OCI-LY7 (cell line): ENCODE measurements at places on chromosomes 1 and 21. TPM values are rescaled to one million over a fixed set of nuclear protein-coding genes. Genes with fewer than 3 reads are reported as not detected.
A peak's percentile ranks its signal among the peaks of the same experiment; 100 is the strongest.

GRCh38 chr21:39082656-39083376 lies 100.4 kb downstream of the PSMG1 start:
- peak; percentile 48 for DNase-seq

- DNase-seq: peak; percentile 67
Observed at GRCh38 chr1:13732971-13733667, 33.1 kb downstream of the PRDM2 start.

- no peak for DNase-seq
Observed at GRCh38 chr1:167186771-167187170, 33.9 kb upstream of the POU2F1 start.

DNA sequence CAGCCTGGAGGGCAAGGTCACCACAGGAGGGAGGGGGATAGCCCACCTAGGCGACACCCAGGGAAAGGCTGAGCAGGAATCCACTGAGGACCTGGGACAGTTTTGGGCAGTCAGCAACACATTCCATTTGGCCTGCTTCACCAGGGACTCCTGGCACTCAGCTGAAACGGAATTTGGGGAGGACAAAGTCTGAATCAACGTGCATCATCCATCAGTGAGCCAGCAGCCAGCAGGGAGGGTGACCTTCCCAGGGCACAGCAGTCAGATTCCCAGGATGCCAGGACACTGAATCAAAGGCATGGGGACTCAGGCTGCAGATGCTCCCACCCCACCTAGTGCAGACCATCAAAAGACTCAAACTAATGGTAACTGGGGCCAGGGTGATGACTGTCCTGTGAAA lies 4.6 kb downstream of the SH3BP5L start:
- DNase-seq: no peak

DNA sequence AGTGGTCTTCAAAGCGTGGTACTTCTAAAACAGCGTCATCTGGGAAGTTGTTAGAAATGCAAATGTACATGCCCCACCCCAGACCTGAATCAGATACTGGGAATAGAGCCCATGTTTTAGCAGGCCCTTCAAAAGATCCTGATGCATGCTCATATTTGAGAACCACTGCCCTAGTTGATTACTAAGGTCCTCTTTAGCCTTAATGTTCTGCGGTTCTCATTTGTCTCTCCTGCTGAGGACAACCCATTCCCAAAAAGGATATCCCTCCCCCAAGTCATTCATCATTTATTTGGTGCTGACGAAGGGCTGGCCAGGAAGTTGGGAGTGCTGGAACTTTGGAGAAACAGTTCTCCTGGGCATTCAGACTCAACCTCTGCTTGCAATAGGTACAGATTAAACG lies 92.4 kb upstream of the RALGPS2 start:
- DNase-seq: no peak

- DNase-seq: no peak
Observed at GRCh38 chr1:192974701-192975100, 84.5 kb downstream of the UCHL5 start.

DNA sequence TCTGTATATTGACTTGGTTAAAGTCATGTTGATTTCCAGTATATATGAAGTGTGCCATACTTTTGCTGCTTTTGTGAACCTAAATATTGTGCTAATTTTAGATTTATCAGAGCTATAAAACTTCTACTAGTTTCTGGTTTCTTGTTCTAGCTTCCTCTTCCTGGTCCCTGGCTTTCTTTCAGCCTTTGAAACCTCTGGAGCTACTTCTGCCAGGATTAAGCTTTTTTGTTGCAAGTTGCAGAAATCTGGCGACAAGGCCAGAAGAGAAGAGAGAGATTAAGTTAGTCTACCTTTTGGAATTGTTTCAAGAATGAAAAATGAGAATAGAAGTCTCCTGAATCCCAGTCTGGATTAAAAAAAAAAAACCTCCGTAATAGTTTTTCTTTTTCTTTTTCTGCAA lies 13.5 kb downstream of the RNF2 start:
- DNase-seq: no peak

- DNase-seq: no peak
Observed at GRCh38 chr1:166544036-166544435, 295.2 kb upstream of the POGK start.

CD48 gene
- total RNA-seq: 131 and 149 TPM in 2 replicates

OR2T33 gene
- total RNA-seq: not detected in 2 replicates

FCGR3A gene
- total RNA-seq: not detected in 2 replicates

RXFP4 gene
- total RNA-seq: 0.34 TPM in 1 of 2 replicates, not detected in the other
